ENCODE measurements at places on chromosomes 7 and 10.

- peaks cover 40% of the 10 kb centered on the region for H3K36me3 ChIP-seq
- no peak overlapping the region for H3K4me3 ChIP-seq
- H3K27me3 ChIP-seq: no peaks in the 10 kb centered on the region
These were observed 47.4 kb downstream of the VPS50 start for GRCh38 chr7:93279541-93279940.

DNA sequence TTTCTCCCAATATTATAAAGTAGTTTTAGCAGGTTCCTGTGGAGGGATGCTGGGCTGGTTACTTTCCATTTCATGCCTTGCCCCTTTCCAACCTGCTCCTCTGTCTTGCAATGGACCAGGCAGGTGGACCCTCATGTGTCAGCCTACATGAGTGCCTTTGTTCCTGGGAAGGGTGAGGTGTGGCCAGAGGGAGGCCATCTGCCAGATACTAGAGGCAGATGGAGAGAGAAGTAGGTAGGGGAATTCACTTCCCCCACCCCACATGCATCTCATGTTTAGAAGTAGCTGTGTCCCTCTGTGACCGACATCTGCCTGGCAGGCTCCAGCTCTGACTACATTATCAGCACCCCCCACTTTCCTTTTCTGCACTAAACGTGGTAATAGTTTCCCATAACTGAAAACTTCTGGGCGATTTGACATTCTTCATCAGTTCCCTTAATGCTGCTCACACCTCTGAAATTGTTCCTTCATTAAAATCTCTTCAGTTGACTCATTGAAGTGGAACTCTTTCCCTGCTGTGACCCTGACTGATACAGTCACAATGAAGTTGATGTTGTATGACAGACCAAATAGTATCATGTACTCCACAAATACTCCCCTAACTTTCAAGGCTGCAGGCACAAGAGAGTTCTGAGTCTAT is 396.3 kb upstream of the FZD8 start:
- H3K4me1 ChIP-seq: no peaks in the 10 kb centered on the region
- H3K27ac ChIP-seq: no peak overlapping the region
- no peaks in the 10 kb centered on the region for H3K36me3 ChIP-seq
- H3K27me3 ChIP-seq: no peaks in the 10 kb centered on the region

DNA sequence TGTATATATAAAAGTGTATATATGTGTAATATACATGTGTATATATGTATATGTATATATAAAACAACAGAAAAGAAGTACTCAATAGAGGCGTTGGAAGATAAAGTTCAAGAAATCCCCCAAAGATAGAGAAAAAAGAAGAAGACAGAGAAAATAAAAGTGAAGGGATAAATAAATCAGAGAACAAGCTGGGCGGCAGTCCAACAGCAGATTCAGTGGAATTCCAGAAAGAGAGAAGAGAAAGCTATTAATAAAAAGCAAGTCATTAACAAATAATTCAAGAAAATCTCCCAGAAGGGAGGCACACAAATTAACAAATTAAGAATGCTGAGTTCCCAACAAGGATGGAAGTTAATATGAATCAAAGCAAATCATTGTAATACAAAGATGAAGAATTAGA is 59.3 kb upstream of the RNF148 start:
- H3K4me1 ChIP-seq: peaks cover 19% of the 10 kb centered on the region
- no peaks in the 10 kb centered on the region for H3K27me3 ChIP-seq
- H3K27ac ChIP-seq: no peak overlapping the region
- no peaks in the 10 kb centered on the region for H3K36me3 ChIP-seq
- no peak for DNase-seq
- H3K4me3 ChIP-seq: no peak overlapping the region

GRCh38 chr10:101411598-101411997 is 57.6 kb downstream of the BTRC start:
- peaks cover 4% of the 10 kb centered on the region for H3K4me1 ChIP-seq
- no peak overlapping the region for H3K27ac ChIP-seq
- no peak overlapping the region for H3K4me3 ChIP-seq
- H3K27me3 ChIP-seq: no peaks in the 10 kb centered on the region
- peaks cover 32% of the 10 kb centered on the region for H3K36me3 ChIP-seq
- no peak for DNase-seq

DNA sequence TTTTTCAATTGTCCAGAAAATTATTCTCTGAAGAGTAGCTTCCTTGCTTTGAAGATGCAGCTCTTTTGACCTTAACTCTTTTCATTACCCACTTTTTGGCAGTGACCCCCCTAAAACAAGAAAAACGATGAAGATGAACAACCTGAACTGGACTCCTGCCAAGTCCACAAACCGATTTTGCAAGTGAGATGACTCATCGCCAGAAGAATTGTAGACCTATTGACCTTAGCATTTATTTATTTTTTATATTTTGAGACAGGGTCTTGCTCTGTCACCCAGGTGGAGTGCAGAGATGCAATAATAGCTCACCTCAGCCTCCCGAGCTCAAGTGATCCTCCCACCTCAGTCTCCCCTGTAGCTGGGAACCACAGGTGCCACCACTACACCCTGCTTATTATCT is 859.2 kb downstream of the GATA3 start:
- H3K27me3 ChIP-seq: no peaks in the 10 kb centered on the region
- no peak for DNase-seq
- H3K4me3 ChIP-seq: no peak overlapping the region
- no peaks in the 10 kb centered on the region for H3K36me3 ChIP-seq
- no peaks in the 10 kb centered on the region for H3K4me1 ChIP-seq

DNA sequence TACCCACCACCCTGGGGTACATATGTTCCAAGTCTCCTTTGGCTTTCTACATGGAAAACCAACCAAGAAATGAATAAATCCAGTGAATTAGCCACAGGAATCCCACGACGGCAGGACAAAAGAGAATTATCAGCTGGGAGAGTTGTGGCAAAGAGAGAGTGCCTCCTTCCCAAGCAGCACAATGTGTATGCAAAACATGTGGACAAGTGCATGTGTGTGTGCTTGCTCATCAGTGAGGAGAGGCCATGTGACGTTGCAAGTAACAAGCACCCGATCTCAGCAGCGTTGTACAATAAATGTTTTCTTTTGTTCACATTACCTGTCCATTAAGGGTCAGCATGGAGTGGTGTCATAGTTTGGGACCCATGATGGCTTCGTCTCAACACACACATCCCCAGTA is 50.0 kb upstream of the EMX2 start:
- H3K4me3 ChIP-seq: no peak overlapping the region
- no peak for DNase-seq
- H3K27me3 ChIP-seq: peaks cover 83% of the 10 kb centered on the region
- no peaks in the 10 kb centered on the region for H3K36me3 ChIP-seq
- H3K4me1 ChIP-seq: no peaks in the 10 kb centered on the region

DNA sequence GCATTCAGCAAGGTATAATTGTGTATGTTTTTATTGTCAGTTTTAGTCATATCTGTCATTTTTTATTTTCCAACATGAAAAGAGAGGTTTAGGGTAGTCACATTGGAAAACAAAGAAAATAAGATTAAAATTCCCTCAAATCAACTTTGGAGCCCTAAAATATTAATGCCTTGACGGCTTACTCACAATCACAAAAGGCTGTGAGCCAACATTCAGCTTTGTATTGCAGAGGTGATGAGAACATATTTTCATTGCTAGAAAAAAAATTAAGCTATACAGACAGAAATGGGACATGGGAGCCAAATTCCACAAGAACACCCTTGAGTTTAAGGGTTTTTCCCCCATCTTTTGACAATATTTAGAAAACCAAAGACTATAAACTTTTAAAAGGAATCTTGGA is 30.2 kb downstream of the CALD1 start:
- no peak overlapping the region for H3K4me3 ChIP-seq
- no peaks in the 10 kb centered on the region for H3K27me3 ChIP-seq
- H3K4me1 ChIP-seq: peaks cover 77% of the 10 kb centered on the region
- no peak for DNase-seq

DNA sequence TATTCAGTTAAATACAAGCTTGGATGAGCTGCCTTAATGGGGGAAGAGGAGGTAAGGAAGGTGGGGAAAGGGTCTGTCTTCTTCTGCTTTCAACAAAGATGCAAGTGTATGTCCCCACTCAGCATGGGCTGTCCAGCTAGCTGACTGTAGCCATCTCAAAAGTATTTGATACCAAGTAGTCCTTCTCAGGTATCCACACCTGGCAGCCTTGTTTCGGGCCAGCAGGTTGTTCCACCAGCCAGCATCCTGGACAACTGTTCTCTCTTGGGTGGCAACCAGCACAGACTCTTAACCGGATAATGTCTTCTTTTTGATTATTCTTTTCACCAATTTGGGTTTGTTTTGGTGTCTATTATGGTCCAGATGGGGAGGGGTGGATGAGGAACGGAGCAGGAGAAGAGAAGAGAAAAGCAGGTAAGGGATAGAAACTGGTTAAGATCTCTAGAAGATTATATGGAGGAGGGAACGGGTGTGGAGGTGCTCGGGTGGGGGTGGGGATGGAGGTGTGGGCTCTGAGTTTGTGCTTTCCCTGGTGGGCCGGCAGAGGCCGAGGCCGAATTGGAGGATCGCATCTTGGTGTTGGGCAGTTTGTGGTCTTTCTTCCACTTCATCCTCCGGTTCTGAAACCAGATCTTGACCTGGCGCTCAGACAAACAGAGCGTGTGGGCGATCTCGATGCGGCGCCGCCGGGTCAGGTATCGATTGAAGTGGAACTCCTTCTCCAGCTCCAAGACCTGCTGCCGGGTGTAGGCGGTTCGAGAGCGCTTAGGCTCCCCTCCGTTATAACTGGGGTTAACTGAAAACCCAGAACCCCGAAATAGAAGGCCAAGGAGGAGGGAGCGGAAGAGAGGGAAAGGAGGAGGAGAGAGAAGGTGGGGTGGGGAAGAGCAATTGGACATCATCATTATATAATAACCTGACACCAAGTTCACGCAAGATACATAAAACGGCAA is 1.5 kb downstream of the HOXA4 start:
- peaks cover 100% of the 10 kb centered on the region for H3K27me3 ChIP-seq
- no peak overlapping the region for H3K27ac ChIP-seq
- peak overlapping the region; percentile 67 for H3K4me3 ChIP-seq
- H3K4me1 ChIP-seq: peaks cover 10% of the 10 kb centered on the region
- DNase-seq: no peak

GRCh38 chr7:18590744-18591340 is 95.3 kb downstream of the HDAC9 start:
- H3K27ac ChIP-seq: no peak overlapping the region
- H3K4me3 ChIP-seq: no peak overlapping the region
- DNase-seq: no peak
- peaks cover 14% of the 10 kb centered on the region for H3K36me3 ChIP-seq

- no peaks in the 10 kb centered on the region for H3K4me1 ChIP-seq
- H3K27me3 ChIP-seq: no peaks in the 10 kb centered on the region
- H3K4me3 ChIP-seq: no peak overlapping the region
- DNase-seq: no peak
- no peaks in the 10 kb centered on the region for H3K36me3 ChIP-seq
- H3K27ac ChIP-seq: no peak overlapping the region
These were observed 8.1 kb upstream of the TAS2R16 start for GRCh38 chr7:123003539-123004126.

GRCh38 chr7:105352901-105353668 is 35.6 kb downstream of the SRPK2 start:
- peak overlapping the region; percentile 73 for H3K27ac ChIP-seq
- no peak overlapping the region for H3K4me3 ChIP-seq
- no peaks in the 10 kb centered on the region for H3K27me3 ChIP-seq
- no peak for DNase-seq
- peaks cover 46% of the 10 kb centered on the region for H3K4me1 ChIP-seq

GRCh38 chr7:135914346-135914745 is 62.8 kb downstream of the MTPN start:
- DNase-seq: no peak
- H3K4me3 ChIP-seq: no peak overlapping the region

- no peaks in the 10 kb centered on the region for H3K27me3 ChIP-seq
- no peak overlapping the region for H3K4me3 ChIP-seq
- no peak overlapping the region for H3K27ac ChIP-seq
These were observed 236.3 kb upstream of the ANKRD30A start for GRCh38 chr10:36888925-36889573.

GRCh38 chr7:80529362-80529761 is 17.5 kb upstream of the GNAT3 start:
- H3K36me3 ChIP-seq: no peaks in the 10 kb centered on the region
- DNase-seq: no peak
- H3K27me3 ChIP-seq: no peaks in the 10 kb centered on the region
- H3K4me1 ChIP-seq: peaks cover 23% of the 10 kb centered on the region

DNA sequence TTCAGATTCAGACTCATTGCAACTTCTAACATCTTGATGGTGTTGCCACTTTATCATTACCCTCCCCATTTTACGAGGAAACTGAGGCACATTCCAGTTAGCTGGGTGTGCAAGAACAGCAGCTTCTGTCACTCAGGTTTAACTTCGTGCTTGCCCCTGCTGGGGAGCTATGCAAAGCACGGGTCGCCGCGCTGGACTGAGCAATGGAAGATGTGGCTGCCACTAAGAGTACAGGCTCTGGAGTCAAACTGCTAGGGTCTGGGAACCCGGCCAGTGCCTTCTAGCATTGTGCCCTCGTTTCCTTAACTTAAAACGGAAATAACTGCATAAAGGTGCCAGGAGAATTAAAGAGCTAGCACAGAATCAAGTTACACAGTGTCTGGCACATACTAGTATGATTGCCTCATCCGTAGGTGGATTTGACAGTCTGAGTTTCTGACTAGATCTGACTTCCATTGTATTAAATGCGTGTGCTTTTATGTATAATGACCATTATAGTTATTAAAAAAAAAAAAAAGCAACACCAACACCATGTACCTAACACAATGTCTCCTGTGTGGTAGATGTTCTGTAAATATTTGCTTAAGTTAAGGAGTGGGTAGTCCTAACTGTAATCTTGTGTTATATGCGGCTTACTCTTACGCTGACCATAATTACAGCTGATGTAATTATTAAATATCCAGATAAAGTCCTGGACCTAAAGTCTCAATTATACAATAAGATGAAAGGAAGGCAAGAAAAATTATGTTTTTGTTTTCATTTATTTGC is 842 bp downstream of the ZNF22 start:
- peak overlapping the region; percentile 74 for H3K4me3 ChIP-seq
- peak overlapping the region; percentile 97 for H3K27ac ChIP-seq
- peaks cover 25% of the 10 kb centered on the region for H3K36me3 ChIP-seq
- H3K27me3 ChIP-seq: no peaks in the 10 kb centered on the region

GRCh38 chr7:42763137-42763551 is 148.7 kb downstream of the C7orf25 start:
- no peak for DNase-seq
- H3K36me3 ChIP-seq: no peaks in the 10 kb centered on the region
- H3K27ac ChIP-seq: no peak overlapping the region
- H3K4me1 ChIP-seq: no peaks in the 10 kb centered on the region
- no peak overlapping the region for H3K4me3 ChIP-seq

GRCh38 chr10:100882671-100883311 is 30.0 kb upstream of the SLF2 start:
- H3K27me3 ChIP-seq: peaks cover 39% of the 10 kb centered on the region
- DNase-seq: peak; percentile 27
- peaks cover 22% of the 10 kb centered on the region for H3K4me1 ChIP-seq
- no peaks in the 10 kb centered on the region for H3K36me3 ChIP-seq

DNA sequence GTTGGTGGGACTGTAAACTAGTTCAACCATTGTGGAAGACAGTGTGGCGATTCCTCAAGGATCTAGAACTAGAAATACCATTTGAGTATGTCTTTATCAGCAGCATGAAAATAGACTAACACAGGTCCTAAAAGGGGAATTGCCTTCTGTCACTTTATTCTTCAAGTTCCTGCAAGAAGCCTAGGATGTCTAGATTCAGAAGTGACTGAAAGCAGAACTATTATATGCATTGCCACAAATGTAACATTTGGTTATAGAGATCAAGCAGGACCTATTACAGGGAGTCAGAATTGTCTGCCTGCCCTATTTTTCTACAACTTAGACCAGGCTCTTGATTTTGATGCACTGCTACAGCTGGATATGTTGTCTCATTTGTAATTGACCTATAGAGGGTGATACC is 364.7 kb downstream of the SORCS1 start:
- DNase-seq: no peak
- no peaks in the 10 kb centered on the region for H3K4me1 ChIP-seq
- H3K27me3 ChIP-seq: peaks cover 9% of the 10 kb centered on the region
- H3K36me3 ChIP-seq: no peaks in the 10 kb centered on the region
- H3K4me3 ChIP-seq: no peak overlapping the region
